ENCODE measurements at places on chromosomes 1 and 21.

DNA sequence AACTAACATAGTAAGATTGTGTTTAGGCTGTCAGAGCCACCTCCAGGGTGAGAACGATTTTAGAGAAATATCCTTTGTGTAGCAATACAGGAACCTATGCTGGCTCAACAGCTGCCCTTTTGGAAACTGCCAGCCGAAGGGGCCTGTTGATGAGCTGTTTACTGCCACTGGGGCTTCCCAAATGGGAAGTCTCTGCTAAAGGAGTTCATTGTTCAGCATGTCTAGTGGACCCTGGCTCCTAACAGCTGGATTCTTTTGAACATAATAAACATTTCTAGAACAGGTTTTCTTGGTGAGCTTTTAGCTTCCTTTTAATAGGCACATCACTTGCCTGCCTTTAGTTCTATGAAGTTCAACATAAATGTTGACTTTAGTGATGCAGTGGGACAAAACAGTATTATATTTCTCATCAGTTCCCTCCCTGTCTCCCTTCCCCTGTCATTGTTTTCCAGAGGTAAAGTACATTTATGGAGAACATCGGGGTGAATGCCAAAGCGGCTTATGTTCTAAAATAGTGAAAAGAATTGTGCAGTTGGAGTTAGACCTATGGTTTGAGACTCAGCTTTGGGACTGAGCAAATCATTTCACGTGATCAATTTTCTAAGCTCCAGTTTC, 57.4 kb downstream of the UCK2 start:
- DNase-seq, result no peak

- DNase-seq, result no peak
These were observed 32.5 kb downstream of the XKR8 start for GRCh38 chr1:27992276-27992675.

- no peak for DNase-seq
These were observed 23.8 kb downstream of the TSEN15 start for GRCh38 chr1:184075055-184076029.

GRCh38 chr1:228744356-228744755, 9.1 kb downstream of the RHOU start:
- no peak for DNase-seq

- DNase-seq, result no peak
These were observed 19.7 kb downstream of the PPFIA4 start for GRCh38 chr1:203045821-203046594.

DNA sequence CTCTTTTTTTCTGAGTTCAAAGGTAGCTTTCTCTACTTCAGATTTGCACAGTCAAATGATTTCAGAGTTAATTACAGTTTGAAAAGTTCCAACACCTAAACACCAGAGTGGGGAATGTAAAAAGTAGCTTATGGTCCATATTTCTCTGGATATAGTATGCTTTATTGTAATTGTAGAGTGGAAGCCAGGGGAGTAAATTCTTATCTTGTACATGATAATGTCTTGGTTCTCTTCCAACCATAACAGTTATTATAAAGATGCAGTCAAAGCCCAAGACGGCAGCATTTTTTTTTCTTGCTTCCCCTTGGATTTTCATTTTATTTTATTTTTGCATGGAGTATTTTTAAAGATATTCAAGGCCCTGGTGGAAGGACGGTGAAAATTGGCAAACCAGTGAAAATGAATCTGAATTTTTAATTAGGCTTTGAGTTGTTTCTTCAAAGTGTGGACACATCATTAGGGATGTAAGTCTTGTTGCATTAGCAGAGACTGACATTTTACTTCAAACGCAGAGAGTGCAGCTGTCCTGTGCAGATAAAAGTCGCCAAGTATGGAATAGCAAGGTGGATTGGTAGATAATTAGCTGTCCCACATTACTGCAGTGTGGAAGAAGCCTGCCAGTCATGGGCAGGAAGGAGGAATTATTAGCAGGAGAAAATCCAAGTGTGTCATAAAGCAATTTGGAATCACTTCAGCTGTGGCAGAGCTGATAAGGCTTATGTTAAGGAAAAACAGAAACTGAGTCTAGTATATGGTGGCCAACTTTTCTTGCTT, 11.3 kb downstream of the CACHD1 start:
- DNase-seq, result no peak

GRCh38 chr21:37087188-37087587, 14.1 kb downstream of the TTC3 start:
- DNase-seq, result no peak

DNA sequence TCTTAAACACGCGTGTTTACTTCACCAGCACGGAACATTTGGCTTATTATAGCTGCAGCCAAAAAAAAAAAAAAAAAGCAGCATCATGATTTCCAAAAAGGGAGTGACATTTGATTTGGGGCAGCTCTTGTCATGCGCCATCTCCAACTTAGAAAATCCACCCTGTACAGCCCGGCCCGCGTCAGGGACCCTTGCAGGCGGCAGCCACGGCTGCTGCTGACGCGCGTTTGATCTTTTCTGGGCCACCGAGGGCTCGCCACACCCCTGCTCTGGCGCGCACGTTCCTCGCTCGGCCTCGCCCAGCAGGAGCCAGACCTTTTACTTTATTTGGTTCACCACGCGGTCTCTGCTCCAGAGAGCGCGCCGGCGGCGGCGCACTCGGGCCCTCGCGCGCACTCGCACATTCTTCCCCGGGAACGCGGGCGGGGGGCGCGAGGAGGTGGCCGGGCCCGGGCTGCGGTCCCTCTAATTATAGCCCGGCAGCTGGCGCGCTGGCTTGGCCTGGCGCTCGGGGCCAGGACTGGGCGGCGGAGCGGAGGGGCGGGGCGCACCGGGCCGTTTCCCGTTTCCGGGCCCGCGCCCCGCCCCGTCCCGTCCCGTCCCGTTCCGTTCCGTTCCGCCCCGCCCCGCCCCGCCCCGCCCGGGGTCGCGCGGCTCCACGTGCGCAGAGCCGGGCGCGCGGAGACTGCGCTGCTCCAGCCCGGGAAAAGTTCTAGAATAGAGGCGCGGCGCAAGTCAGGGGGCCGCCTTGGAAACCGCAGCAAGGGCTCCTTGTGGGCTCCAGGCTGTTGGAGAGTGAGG, 10.2 kb downstream of the IRF2BP2 start:
- no peak for DNase-seq

GRCh38 chr1:91098299-91098906, 76.6 kb upstream of the ZNF644 start:
- peak; percentile 14 for DNase-seq

- DNase-seq, result peak; percentile 40
These were observed 35.7 kb upstream of the VAV3 start for GRCh38 chr1:108000620-108001111.

- DNase-seq, result no peak
These were observed 2.0 kb upstream of the ATP13A2 start for GRCh38 chr1:17013491-17014320.

GRCh38 chr1:155127105-155127966, at the start of gene EFNA1:
EFNA1 (plus strand) TSS chr1:155127876; CDS start chr1:155127978, 102 bp downstream.
- DNase-seq, result no peak

DNA sequence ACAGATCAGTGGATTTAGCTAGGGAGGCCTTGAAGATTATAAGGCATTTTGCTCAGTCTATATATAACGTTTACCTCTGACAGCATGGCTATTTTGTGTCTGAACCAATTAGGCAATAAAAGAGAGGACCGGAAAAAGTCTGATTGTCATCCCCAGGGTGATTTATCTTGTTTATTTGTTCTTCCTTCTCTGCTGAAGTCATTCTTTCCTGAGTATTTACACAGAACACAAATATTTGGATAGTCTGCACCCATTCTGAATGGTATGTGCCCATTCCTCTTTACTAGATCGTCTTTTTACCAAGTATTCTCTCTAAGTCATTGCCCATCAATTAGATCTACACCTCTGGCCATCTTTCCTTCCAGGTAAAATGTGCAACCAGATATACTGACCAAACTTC, 1602.9 kb downstream of the KCNT2 start:
- DNase-seq, result no peak

GRCh38 chr1:183739741-183740271, 65.1 kb upstream of the RGL1 start:
- DNase-seq, result no peak

DNA sequence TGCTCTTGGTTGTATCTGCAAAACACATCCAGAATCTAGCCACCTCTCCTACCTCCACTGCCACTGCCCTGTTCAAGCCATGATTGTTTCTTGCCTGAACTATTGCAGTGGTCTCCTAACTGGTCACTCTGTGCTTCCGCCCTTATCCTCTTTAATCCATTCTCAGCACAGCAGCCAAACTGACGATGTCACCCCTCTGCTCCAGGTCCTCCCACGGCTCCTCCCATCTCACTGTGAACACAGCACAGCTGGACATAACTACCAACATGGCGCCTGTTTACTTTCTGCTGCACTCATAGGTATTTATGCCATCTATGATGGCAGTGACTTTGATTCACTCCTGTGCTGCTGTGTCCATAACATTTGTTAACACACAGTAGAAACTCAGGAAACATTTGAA, 406.7 kb downstream of the DISC1 start:
- no peak for DNase-seq

- no peak for DNase-seq
These were observed 201.8 kb downstream of the SIPA1L2 start for GRCh38 chr1:232428036-232428645.

GRCh38 chr1:228259951-228260350, 52.1 kb downstream of the OBSCN start:
- DNase-seq, result no peak

DNA sequence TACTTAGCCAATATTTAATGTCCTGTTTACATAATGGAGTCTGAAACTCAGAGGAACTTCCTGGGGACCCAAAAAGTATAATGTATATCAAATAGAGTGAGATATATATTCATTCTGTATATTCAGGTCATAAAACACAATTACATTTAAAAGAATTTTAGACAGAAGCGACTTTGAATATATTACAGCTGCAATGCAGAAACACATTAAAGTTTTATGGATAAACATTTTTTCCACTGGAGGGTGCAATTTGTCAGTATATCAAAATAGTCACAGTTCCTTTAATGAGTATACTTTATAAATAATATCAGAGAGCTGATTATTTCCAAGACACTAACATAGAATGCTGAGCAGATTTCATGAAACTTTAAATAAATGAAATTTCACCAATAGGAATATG, 43.9 kb upstream of the CRB1 start:
- no peak for DNase-seq

GRCh38 chr1:18703041-18703621, 72.5 kb downstream of the PAX7 start:
- DNase-seq, result no peak

DNA sequence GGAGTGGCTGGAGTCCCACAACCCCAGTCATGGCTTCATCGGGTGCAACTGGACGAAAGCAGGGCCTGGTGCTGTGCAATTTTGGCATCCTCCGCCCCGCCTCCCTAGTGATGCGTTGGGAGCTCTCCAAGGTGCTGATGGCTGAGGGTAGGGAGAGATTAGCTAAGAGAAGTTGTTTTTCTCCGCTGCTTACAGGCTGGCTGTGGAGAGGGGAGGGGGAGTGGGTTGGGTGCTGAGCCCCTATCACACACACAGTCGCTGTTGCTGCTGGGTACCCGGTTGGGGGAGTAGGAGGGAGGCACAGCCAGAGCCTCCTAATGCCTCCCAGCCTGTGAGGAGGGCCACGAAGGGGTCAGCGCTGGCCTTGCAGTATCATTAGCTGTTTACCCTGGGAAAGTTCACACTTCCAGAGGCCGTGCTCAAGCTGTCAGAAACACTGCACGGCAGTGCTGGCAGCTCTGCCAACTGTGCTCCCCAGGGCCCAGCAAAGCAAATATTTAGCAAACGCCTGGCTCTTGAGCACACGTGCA, 110.0 kb downstream of the GRIK3 start:
- DNase-seq, result no peak

- no peak for DNase-seq
These were observed 730.9 kb upstream of the PRMT6 start for GRCh38 chr1:106325600-106325999.

DNA sequence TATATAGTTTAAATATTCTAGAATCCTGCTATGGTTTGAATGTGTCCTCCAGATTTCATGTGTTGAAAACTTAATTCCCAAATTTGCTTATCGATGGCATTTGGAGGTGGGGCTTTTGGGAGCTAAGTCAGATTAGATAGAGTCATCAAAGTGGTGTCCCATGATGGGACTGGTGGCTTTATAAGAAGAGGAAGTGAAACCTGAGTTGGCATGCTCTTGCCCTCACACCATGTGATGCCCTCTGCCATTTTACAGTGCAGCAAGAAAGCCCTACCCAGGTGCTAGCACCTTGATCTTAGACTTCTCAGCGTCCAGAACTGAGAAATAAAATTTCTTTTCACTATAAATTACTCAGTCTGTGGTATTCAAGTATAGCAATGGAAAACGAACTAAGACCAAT, 111.3 kb downstream of the TGFB2 start:
- no peak for DNase-seq

- peak; percentile 15 for DNase-seq
These were observed 43.5 kb downstream of the CHIA start for GRCh38 chr1:111334169-111334568.

DNA sequence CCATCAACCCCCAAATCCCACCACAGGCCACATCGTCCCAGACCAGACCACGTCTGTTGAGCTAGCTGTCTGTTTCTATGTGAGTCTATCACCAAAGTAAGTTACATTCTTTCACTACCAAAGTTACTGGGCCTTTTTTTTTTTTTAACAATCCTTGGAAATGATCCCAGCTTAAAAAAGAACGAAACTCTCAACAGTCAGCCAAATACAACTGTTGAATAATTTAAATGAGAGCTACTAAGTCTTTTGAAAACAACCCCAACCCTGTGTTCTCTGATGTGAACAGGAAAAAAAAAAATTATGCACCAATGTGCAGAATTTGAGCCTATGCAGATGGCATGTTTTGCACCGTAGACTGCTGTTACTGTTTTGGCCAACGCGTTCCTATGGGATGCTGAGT, 134.0 kb upstream of the ETS2 start:
- no peak for DNase-seq

GRCh38 chr1:156676114-156676819, 940 bp downstream of the NES start:
- DNase-seq, result no peak

- no peak for DNase-seq
These were observed 11.2 kb downstream of the COL9A2 start for GRCh38 chr1:40305871-40306270.

DNA sequence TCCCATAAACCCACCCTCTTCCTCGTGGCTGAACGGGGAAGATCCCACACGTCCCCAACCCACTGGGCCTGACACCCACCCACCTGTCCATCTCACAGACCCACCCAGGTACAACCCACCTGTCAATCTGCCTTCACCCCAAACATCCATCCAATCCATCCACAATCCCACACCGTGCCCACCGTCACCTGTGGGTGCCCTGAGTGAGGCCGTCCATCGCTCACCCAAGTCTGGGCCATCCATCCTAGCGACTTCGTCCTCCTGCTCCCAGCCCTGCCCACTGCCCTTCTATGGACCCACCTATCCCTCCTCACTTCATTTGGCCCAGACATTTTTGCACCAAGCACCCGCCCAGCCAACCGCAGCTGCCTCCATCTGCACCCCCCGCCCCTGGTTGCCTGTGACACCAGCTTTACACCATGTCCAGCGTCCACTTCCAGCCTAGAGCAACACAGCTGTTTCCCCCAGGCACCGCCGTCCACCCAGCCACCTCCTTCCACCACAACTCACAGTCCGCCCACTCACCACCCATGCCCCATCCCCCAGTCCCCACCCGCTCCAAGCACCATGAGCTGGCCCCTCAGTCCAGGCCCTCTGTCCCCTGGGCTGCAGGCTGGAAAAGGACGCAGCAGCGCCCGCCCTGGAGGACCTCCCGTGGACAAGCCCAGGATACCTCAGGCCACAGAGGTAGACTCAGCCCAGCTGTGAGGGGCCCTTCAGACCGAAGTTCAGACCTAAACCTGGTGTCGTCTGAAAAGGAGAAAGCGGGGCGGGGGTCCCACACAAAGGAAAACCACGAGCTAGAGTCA, 7.7 kb downstream of the TTLL10 start:
- no peak for DNase-seq

- peak; percentile 59 for DNase-seq
These were observed 479 bp upstream of the ACADM start for GRCh38 chr1:75723989-75724471.

- peak; percentile 60 for DNase-seq
These were observed 73.3 kb downstream of the IFI44 start for GRCh38 chr1:78722947-78723346.
